ENCODE measurements at places on chromosomes 2 and 18.

- H3K27ac ChIP-seq: no peak overlapping the region
- no peaks in the 10 kb centered on the region for H3K27me3 ChIP-seq
- H3K36me3 ChIP-seq: no peaks in the 10 kb centered on the region
- DNase-seq: no peak
- no peaks in the 10 kb centered on the region for H3K4me1 ChIP-seq
- H3K4me3 ChIP-seq: no peak overlapping the region
Measured at GRCh38 chr18:51668607-51669006, 471.1 kb upstream of the MEX3C start.

- no peaks in the 10 kb centered on the region for H3K27me3 ChIP-seq
- DNase-seq: no peak
- H3K4me3 ChIP-seq: no peak overlapping the region
Measured at GRCh38 chr2:163601377-163601776, 134.4 kb downstream of the FIGN start.

GRCh38 chr18:2237706-2238105, 333.6 kb downstream of the METTL4 start:
- DNase-seq: no peak
- no peak overlapping the region for H3K27ac ChIP-seq
- peaks cover 6% of the 10 kb centered on the region for H3K27me3 ChIP-seq
- H3K36me3 ChIP-seq: no peaks in the 10 kb centered on the region
- no peaks in the 10 kb centered on the region for H3K4me1 ChIP-seq
- H3K4me3 ChIP-seq: no peak overlapping the region

- peaks cover 43% of the 10 kb centered on the region for H3K27me3 ChIP-seq
- no peak overlapping the region for H3K4me3 ChIP-seq
- no peak overlapping the region for H3K27ac ChIP-seq
- H3K4me1 ChIP-seq: peaks cover 16% of the 10 kb centered on the region
- no peaks in the 10 kb centered on the region for H3K36me3 ChIP-seq
- DNase-seq: no peak
Measured at GRCh38 chr2:20221555-20221973, 3.4 kb downstream of the SDC1 start.

DNA sequence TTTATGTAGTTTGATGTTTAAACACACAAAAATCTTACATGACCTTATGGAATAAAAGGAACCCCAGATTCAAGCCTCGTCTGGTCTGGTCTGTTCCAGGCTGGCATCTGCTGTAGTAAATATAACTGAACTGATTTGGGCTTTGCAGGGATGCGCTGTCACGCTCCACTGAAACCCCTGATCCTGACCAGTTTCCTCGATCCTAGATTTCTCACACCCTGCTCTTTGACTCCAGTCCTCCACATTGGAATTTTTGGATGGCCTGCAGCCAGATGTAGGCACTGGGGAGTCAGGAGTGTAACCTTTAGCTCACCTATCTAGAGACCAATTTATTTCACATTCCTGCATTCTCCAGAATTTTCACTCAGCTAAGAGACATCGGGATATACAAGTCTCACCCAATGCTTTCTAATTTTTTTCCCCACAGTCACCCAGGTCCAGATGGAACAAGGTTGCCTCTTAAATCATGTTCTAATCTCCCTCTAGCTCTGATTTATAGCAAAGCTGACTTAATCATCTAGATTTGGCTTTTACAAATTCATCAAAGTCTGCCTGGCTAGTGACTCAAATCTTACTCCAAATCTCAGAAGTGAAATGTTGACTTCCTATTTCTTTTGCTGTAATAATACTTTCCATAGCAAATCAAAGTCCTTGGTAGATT, 219.6 kb downstream of the CD226 start:
- H3K36me3 ChIP-seq: no peaks in the 10 kb centered on the region
- no peak for DNase-seq
- H3K27ac ChIP-seq: no peak overlapping the region

DNA sequence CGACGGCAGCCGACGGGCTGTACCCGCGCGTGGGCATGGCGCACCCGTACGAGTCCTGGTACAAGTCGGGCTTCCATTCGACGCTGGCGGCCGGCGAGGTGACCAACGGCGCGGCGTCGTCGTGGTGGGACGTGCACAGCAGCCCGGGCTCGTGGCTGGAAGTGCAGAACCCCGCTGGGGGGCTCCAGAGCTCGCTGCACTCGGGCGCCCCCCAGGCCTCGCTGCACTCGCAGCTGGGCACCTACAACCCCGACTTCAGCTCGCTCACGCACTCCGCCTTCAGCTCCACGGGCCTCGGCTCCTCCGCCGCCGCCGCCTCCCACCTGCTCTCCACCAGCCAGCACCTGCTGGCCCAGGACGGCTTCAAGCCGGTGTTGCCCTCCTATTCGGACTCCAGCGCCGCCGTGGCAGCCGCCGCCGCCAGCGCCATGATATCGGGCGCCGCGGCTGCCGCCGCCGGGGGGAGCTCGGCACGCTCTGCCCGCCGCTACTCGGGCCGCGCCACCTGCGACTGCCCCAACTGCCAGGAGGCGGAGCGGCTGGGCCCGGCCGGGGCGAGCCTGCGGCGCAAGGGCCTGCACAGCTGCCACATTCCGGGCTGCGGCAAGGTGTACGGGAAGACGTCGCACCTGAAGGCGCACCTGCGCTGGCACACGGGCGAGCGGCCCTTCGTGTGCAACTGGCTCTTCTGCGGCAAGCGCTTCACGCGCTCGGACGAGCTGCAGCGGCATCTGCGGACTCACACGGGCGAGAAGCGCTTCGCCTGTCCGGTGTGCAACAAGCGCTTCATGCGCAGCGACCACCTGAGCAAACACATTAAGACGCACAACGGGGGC, 2.0 kb downstream of the SP9 start:
- peaks cover 91% of the 10 kb centered on the region for H3K27me3 ChIP-seq
- peak overlapping the region; percentile 40 for H3K4me3 ChIP-seq
- H3K36me3 ChIP-seq: no peaks in the 10 kb centered on the region

DNA sequence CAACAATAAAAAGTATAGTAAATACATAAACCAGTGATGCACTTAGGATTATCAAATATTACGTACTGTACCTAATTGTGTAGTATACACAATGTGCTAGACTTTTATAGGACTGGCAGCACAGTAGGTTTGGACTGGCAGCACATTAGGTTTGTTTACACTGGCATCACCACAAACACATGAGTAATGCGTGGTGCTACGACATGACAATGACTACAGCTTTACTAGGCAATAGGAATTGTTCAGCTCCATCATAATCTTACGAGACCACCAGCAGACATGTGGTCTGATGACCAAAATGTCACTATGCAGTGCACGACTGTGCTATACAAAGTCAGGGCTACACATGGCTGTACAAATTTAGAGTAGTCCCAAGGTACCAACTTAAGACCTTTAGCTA, 2.3 kb downstream of the MBOAT2 start:
- no peak overlapping the region for H3K4me3 ChIP-seq
- H3K27me3 ChIP-seq: no peaks in the 10 kb centered on the region
- H3K36me3 ChIP-seq: no peaks in the 10 kb centered on the region
- H3K27ac ChIP-seq: no peak overlapping the region

GRCh38 chr2:214628091-214628490, 181.4 kb downstream of the BARD1 start:
- H3K27me3 ChIP-seq: no peaks in the 10 kb centered on the region
- DNase-seq: no peak
- no peak overlapping the region for H3K27ac ChIP-seq

DNA sequence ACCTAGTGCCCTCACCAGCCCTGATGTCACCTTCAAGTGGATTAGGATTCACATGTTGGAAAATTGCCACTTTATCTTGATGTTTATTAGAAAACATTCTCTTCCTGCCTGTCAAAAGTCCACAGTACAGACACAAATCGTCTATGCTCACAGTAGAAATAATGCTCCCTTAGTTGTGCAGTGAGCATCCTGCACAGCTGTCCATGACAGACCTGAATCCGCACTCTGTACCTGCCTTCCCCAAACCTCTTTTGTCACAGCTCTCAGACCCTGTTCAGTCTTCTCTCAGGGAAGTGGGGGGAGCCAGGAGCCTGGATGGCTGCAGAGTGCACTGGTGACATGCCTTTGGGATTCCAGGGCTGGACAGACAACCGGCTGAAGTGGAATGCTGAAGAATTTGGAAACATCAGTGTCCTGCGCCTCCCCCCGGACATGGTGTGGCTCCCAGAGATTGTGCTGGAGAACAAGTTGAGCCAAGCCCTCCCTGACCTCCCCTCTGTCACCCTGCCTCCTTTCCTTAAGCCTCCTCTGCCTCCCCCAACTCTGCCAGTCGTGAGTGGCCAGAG, 2.0 kb downstream of the CHRND start:
- H3K4me3 ChIP-seq: no peak overlapping the region
- no peak for DNase-seq
- H3K4me1 ChIP-seq: peaks cover 25% of the 10 kb centered on the region
- peaks cover 22% of the 10 kb centered on the region for H3K27me3 ChIP-seq

DNA sequence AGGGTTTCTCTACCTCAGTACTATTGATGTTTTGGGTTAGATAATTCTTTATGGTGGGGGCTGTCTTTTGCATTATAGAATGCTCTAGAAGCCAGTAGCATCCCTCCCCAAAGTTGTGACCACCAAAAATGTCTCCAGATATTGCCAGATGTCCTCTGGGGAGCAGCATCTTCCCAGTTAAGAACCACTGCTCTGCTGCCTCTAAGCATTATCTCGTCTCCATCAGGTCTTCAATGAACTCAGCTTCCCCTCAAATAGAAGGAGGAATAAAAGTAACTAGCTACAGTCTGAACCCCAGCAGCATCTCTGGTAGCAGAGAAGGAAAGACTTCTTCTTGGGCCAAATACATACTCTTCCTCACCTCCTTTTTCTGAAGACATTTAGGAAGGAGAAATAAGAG, 244.1 kb downstream of the AGPS start:
- no peak overlapping the region for H3K4me3 ChIP-seq
- no peaks in the 10 kb centered on the region for H3K36me3 ChIP-seq
- H3K27me3 ChIP-seq: peaks cover 6% of the 10 kb centered on the region
